ENCODE measurements at places on chromosomes 3 and 15.

- no peak for DNase-seq
Measured at GRCh38 chr3:151578495-151578894, 117.6 kb upstream of the IGSF10 start.

DNA sequence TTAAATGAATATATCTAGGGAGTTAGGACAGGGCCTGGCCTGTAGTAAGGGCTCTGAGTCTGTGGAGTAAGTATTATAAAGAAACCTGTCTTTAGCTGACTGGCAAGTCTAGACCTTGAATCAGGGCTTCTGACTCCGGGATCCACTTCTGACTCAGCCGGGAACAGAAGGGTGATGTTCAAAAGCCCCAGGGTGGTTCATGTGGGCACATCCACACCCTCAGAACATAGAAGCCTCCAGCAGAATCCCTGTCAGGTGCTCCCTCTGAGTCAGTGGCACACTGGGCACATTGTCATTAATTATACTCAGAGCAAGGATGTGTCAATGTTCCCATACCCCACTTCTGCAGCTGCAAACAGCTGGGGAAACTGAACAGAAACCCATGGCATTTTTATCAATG lies 26.7 kb upstream of the SNRK start:
- no peak for DNase-seq

DNA sequence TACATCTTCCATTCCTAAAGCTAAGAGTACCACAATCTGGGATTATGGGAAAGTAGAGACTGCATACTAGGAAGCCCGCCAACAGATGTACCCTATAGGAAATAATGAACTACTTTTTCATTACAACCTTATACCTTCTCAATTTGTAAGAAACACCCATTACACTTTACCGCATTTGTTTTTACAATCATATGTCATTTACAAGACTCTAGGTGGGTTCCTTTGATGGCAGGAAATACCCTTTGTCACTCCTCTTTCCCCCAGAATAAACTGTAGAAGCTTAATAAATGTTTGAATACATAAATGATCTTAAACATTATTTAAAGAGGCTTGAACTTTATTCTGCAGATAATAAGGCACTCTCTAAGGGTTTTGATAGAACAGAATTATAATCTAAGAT lies 150.1 kb upstream of the TGFBR2 start:
- DNase-seq, result no peak

DNA sequence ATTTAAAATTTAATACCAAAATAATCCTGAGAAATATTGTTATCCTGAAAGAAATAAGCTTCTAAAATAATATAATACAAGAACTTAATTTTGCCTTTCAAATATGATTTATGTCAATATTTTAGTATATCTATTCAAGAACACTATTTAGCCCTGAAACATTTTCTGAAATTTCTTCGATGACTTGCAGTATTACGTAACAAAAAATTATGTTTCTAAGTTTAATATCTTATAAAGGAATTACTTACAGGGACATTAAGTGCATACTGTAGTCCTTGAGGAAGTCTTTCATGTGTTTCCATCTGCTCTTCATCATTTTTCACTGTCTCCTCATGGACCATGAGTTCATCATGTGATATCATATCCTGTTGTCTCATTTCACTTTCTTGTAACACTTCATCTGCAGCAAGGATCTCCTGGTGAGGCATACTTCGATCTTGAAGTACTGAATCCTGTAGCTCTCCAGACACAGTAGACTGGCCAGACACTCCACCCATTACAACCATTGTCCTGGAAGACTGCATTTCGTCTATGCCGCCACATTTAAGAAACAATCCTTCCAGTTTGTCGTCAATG lies 62.0 kb downstream of the ZNF148 start:
- no peak for DNase-seq

- no peak for DNase-seq
Measured at GRCh38 chr15:86446253-86446640, 366.6 kb downstream of the AGBL1 start.

DNA sequence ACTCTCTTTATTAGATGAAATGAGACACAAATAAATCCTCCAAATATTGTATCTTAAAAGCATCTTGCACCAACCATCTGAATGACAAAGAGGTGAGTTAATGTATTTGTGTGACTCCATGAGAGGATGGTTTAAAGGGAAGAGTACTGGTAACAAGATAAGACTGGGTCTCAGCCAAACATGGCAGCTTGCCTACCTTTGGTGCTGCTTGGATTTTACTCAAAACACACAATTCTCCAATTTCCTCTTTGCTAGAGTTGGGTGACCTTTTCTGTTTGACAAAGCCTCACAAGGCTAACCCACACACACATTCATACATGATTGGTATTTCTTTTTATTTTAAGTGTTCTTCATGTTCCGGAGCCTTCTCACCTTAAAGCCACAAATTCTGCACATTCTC lies 506.4 kb downstream of the FGF12 start:
- DNase-seq, result no peak

- DNase-seq, result no peak
Measured at GRCh38 chr3:9887480-9887879, 2.9 kb upstream of the JAGN1 start.

- no peak for DNase-seq
Measured at GRCh38 chr3:108518895-108519294, 8.5 kb upstream of the MYH15 start.

- DNase-seq, result no peak
Measured at GRCh38 chr3:197882586-197882985, 67.4 kb upstream of the RPL35A start.

DNA sequence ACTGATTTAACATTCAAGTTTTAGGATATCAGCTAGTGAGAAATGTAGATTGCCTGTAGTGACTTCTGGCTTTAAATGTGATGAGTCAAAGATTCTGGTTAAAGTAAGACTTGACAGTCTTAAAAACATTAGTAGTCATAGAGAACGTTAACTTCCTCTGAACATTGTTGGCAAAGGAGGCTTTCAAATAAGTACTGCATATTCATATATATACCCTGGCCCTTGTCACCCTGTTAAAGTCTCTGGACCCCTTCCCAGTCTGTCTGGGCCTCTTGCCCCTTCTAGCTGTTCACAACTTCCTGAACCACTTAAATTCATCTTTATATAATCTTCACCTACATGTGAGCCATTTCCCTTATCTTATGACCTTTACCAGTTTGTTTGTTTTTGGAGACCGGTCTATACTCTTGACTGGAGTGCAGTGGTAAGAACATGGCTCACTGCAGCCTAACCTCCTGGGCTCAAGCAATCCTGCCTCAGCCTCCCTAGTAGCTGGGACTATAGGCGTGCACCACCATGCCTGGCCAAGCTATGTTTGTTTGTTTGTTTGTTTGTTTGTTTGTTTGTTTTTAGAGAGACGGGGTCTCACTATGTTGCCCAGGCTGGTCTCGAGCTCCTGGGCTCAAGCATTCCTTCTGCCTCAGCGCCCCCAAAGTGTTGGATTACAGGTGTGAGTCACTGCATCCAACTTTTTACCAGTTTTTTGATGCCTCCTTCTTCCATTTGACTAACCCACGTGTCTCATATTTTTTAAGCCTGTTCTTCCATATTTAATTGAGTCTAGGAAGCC lies 64.4 kb upstream of the CRTC3 start:
- DNase-seq, result no peak
